ENCODE measurements at places on chromosomes 11 and 22.

DNA sequence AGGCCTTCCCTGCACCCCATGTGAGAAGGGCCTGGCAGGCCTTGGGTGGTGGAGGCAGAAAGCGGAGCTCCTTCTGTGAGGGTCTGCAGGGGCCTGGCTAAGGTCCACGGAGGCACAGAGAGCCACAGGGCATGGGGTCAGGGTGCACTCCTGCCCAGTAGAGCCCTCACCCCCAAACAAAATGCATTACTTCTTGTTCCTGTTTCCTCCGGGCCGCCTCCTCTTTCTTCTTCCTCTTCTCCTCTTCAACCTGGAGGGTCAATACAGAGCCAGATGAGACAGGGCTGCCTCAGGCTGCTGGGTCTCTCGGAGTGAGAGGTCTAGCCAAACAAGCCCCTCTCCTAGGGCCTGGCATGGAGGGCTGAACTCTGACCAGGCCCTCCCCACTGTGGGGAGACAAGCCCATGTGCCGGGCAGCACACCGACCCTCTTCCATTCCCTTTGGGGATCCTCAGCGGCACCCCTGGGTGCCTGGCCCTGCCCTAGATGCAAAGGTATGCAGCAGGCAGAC lies 10.3 kb upstream of the NAP1L4 start:
- DNase-seq = no peak

DNA sequence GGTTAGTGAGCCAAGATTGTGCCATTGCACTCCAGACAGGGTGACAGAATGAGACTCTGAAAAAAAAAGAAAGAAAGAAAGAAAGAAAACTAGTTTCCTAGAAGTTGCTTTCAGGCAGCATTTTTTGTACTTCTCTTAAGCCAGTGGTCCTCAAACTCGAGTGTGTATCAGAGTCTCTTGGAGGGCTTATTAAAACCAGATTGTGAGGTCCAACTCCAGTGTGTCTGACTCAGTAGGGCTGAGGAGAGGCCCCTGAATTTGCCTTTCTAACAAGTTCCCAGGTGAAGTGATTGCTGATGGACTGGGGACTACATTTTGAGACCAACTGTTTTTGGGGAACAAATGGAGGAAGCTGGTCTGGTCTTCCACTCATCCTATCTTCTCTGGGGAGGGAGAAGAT lies 57.5 kb upstream of the VSTM5 start:
- no peak for DNase-seq

- DNase-seq = no peak
Measured at GRCh38 chr11:82034527-82034926, 699.1 kb downstream of the FAM181B start.

GRCh38 chr11:29534836-29535235 lies 482.0 kb downstream of the KCNA4 start:
- no peak for DNase-seq

DNA sequence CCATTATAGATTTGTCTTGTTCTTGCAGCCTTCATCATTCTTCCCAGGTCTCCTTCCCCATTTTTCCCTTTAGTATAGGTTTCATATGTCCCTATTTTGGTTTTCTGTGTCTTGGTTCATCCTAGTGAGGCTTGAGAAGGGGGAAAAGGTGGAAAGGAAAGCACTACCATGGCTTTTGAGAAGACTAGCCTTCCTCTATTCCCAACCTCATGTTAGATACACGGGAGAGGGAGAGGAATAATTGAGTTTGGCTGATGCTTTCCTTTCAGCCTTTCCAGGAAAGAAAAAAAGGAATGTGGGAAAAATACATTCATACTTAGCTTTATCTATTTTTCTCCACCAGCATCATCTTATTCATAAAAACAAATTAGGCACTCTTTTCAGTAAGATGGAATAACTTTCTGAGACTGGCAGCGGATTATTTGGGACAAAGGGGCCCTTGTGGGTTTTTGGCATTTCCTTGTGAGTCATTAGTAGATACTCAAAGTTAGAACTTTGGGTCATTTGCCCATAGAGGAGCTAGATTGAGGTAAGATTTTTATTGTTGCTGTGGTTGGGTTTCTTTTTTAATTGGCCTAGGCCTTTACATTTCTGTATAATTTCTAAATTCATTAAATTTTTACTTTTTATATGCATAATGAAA lies 23.8 kb downstream of the CAPRIN1 start:
- peak; percentile 37 for DNase-seq

DNA sequence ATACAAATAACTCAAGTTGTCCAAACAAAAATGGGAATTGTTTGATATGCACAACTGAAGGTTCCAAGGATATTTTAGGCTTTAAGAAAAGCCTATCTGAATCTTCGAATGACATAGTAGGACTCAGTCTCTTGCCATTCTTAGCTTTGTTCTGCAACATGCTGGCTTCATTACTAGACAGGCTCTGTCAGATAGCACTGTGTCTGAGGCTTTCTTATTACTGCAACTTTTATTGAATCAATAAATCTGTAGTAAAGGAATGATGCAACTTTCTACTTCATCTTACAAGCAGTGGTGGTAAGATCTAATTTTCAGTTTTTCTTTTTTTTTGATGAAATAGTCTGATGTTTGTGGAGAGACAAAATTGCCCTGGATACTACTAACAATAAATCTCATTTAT lies 319.3 kb upstream of the CCDC179 start:
- DNase-seq = no peak

- no peak for DNase-seq
Measured at GRCh38 chr22:19853879-19854777, 546 bp downstream of the GNB1L start.

DNA sequence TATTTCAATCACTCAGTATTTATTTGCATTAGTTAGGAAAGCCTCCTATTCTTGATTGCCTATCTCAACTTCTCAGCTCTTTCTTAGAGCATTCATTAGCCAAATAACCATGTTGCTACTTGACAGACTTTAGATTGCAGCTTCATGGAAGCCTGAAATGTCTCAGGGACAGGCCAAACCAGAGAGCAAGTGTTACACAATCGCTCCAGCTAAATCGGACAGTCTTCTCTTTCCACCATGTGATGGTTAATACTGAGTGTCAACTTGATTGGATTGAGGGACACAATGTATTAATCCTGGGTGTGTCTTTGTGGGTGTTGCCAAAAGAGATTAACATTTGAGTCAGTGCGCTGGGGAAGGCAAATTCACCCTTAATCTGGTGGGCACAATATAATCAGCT lies 106.5 kb upstream of the DRD2 start:
- DNase-seq = no peak

GRCh38 chr11:41225856-41226633 lies 233.4 kb downstream of the LRRC4C start:
- DNase-seq = no peak

- DNase-seq = no peak
Measured at GRCh38 chr11:82303671-82304070, 430.0 kb downstream of the FAM181B start.

GRCh38 chr11:67419325-67420049 lies 4.0 kb downstream of the CARNS1 start:
- no peak for DNase-seq

GRCh38 chr22:30804626-30805025 lies 110.0 kb downstream of the OSBP2 start:
- no peak for DNase-seq

DNA sequence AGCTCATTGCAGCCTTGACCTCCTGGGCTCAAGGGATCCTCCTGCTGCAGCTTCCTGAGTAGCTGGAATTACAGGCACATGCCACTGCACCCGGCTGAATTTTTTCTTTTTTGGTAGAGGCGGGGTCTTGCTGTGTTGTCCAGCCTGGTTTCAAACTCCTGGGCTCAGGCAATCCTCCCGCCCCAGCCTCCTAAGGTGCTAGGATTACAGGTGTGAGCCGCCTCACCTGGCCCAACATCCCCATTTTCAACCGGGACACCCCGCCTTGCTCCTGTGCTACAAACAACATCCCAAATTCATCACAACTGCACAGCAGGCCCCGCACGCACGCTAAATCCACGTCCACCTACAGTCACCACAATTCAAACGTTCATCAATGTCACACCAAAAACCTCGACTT lies 61.0 kb downstream of the ARFGAP3 start:
- DNase-seq = no peak

DNA sequence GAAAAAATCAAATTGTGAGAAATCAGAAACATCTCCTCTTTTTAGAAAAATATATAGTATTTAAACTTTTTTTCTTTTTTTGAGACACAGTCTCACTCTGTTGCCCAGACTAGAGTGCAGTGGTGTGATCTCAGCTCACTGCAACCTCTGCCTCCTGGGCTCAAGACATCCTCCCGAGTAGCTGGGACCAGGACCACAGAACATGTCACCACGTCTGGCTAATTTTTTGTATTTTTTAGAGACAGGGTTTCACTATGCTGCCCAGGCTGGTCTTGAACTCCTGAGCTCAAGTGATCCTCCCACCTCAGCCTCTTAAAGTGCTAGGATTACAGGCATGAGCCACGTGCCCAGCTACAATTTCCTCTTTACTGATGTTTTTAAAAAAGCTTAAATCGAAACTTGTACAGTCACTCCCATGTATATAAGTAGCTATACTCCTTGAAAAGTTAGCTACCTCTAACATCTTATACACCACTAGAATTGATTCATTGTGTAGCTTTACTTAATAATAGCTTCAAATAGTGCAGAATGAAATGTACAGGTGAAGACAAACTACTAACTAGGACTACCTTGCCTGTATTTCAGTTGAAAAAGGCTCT lies 10.3 kb downstream of the EIF4G2 start:
- DNase-seq = no peak

GRCh38 chr22:26592421-26592891 lies 2.5 kb upstream of the TPST2 start:
- DNase-seq = no peak

DNA sequence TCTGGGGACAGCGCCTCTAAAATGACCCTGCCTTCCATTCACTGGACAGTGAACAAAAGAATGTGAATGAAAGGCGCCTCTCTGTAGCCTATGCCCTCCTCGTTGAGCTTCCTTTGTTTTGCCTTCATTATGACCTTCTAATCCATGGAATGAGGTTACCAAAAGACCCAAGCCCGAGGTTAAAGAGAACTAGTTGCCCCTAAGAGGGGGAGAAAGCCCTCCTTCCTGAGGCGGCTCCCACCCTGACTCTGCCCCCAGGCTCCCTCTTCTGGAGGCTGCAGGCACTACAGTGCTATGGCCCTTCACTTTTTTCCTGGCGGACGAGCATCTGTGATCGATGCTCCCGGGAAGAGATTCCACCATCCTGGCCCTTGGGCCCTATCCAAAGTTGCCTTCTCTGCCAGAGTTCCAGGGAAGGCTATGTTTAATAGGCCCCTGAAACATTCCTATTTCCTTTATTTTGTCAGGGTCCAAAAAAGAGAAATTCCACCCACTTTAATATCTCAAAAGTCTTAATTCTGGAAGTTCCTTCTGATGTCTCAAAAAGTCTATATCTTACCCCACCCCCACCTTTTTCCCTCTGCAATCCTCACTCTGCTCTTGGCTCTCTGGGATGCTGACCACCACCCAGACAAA lies 147.3 kb downstream of the FEZ1 start:
- no peak for DNase-seq

DNA sequence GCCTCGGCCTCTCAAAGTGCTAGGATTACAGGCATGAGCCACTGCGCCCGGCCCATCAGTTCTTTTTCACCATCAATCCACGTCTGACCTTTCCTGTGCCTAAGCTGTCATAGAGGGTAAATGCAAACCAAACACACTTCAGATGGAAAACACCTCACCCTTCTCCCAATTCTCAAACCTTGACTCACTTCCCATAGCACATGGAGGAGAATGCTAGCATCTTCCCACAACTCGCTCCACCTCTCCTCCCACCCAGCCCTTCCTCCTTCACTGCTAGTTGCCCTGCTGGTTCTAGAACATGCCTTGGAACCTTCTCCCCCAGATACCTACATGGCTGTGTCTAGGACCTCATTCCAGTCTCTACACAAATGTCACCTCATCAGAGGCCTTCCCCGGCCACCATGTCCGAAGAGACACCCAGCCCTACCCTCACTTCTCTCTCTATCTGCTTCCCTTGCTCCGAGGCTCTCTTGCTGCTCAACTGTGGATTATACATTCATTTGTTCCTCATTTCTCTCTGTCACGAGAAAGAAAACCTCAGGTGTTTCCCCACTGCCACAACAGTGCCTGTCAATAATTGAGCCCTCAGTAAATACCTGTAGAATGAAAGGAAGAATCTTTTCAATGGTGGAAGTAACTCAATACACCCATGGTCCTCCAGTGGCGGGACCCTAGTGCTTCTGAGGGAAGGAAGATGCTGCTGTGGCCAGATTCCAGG lies 21.3 kb upstream of the NCF4 start:
- no peak for DNase-seq

DNA sequence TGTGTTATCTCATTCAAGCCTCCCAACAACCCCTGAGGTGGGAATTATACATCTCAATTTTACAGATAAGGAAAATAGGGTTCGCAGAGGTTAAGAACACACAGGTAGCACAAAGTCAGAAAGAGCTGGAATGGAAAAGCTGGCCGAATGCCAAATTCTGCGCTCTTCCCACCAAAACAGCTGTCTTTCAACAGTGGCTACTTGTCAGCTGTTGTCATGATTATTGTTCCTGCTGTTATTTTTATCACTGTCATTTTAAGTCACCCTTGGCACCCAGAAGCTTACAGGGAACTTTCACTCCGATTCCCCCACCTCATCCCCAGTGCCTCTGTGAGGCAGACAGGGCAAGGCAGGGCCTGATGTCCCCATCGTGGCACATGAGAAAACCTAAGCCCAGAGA lies 74.5 kb upstream of the CSNK2A3 start:
- DNase-seq = peak; percentile 44

DNA sequence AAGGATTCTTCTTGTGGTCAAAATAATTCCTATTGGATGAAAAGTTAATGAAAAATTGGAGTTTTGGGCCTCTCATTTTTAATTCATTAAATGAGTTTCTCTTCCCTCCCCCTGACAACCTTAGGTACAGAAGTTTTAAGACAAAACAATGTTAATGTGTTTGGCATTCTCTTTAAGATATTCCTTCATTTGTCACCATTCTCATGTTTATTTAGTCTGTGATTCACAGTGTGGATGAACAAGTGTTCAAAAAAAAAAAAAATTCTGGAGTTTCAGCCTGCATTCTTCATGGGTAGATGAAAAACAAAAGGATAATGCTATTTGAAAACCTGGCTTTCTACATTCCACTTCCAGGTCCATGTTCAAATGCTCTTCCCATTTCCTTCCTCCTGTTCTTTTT lies 172.6 kb upstream of the LUZP2 start:
- peak; percentile 6 for DNase-seq

- DNase-seq = no peak
Measured at GRCh38 chr11:76339221-76339620, 41.7 kb downstream of the THAP12 start.

Data from dermis microvascular lymphatic vessel endothelial cell (primary cell).